ENCODE measurements at places on chromosomes 1 and 21. TPM values are rescaled to one million over a fixed set of nuclear protein-coding genes. Genes with fewer than 3 reads are reported as not detected.

DNA sequence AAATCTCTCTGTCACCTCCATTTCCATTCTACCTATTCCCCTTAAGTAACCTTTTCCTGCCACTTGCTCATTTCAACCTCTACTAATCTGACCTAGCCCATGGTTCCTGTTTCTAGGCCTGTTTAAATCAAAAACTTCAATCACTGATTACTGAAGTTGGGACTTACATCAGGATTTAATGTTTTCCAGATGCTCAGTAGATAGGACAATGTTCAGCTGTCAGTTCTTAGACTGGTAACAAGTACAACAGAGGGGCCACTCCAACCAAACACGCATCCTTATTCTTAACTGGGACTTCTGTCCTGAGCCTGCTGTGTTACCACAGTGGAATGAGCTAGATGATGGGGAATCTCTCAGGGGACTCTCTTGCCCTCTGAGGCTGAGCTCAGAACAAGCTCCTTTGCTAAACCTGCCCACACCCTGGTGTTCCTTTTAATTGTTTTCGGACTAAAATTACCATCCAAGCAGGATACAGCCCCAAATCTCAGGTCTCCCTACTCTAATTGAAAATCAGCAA, 974.6 kb downstream of the TTLL7 start:
- no peak for DNase-seq

GRCh38 chr1:53792806-53793205, 45.3 kb downstream of the NDC1 start:
- no peak for DNase-seq

GRCh38 chr1:108034396-108034795, 69.4 kb upstream of the VAV3 start:
- DNase-seq = no peak

DNA sequence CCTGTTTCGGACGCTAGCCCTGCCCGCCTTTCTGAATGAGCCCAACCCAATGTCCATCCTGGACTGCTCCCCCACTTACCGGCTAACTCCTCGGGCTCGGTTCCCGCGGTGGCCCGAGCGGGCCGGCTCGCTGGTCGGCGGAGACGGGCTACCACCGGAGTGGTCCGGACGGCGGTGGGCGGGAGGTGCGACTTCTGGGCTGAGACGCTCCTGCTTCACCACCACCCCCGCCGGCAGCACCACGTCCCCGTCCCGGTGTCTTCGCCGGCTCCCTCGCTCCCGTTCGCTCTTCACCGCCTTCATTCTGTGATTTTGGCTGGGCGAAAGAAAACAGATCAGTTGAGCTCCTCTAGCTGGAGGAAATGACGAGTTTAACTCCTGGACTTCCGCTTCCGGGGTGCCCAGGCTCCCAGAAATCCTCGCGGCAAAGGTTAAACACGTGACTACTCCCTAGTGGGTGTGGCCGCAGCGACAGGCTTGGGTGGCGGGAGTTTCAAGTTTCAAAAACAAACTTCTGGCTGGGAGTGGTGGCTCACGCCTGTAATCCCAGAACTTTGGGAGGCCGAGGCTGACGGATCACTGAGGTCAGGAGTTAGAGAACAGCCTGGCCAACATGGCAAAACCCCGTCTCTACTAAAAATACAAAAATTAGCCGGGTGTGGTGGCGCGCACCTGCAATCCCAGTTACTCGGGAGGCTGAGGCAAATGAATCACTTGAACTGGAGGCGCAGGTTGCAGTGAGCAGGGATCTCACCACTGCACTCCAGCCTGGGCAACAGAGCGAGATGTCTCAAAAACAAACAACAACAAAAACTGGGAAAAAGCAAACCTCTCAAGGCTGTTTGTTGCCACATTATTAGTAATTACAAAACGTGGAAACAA, at the start of gene SNIP1:
Gene SNIP1 (minus strand): TSS at position 367 of the 882 bp plus-strand sequence. CDS start 64 bp downstream, at position 303.
- DNase-seq = peak; percentile 93

GRCh38 chr1:201530741-201531531, 8.0 kb upstream of the NAV1 start:
- peak; percentile 77 for DNase-seq

- no peak for DNase-seq
These were observed 35.9 kb downstream of the CSF1 start for GRCh38 chr1:109946511-109946910.

GRCh38 chr1:26794391-26794790, 6.6 kb downstream of the PIGV start:
- DNase-seq = no peak

DNA sequence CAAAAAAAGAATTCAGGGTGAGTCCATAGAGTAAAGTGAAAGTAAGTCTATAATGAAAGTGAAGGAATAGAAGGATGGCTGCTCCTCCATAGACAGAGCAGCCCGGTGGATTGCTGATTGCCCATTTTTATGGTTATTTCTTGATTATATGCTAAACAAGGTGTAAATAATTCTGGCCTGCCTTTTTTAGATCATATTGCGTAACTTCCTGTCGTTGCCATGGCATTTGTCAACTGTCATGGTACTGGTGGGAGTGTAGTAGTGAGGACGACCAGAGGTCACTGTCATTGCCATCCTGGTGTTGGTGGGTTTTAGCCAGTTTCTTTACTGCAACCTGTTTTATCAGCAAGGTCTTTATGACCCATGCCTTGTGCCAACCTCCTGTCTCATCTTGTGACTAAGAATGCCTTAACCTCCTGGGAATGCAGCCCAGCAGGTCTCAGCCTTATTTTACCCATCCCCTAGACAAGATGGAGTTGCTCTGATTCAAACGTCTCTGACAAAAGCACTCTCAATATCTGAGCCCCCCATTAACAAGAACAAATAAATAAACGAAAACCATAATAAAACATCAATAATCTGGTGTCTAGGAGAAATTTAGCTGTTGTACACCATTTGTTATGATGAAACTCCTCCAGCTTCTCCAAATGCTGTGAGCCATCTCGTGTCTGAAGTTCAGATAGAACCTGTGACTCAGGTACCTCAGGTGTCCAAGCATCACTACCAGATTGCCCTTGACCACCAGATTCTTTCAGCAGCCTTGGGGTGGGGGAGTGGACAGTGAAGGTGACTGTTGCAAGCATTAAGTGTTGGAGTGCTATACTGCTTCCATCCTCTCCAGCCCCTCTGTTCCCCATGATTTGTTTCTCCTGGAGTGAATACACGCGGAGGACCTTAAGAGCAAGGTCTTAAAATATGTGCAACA, 36.0 kb downstream of the EBNA1BP2 start:
- no peak for DNase-seq

- peak; percentile 85 for DNase-seq
These were observed at the start of gene AGL for GRCh38 chr1:99849744-99850458. AGL (plus strand) TSS chr1:99850361; CDS start chr1:99851043, 682 bp downstream.

DNA sequence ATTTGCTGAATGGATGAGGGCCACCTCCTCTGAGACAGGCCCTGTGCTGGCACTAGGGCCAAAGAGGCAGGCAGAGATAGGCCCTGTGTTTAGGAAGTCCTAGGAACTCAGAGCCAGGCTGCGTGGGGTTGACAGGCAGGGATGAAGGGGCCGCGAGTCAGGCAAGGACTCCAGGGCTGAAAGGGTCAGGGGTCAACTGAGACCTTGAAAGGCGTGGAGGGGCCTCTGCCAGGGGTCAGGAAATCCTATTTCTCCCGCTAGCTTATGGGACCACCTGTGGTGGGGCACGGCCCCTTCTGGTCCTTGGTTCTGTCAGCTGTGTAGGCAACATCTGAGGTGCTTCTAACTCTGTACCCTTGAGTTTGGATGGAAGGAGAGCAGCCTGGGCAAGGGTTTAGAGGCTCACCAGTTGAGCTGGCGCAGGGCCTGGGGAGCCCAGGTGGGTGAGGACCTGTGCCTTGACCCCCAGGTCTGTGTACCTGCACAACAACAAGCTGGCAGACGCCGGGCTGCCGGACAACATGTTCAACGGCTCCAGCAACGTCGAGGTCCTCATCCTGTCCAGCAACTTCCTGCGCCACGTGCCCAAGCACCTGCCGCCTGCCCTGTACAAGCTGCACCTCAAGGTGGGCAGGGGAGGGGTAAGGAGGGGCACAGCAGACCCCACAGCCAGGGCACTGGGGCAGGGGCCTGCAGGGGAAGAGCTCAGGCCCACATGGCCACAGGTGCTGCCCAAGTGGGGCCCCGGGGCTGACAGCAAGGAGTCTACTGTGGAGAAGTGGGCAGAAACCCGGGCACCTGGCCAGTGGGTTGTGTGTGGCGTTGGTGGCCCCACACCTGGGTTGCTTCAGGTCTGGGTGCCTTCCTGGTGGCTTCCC, 14.9 kb downstream of the PODN start:
- no peak for DNase-seq

DNA sequence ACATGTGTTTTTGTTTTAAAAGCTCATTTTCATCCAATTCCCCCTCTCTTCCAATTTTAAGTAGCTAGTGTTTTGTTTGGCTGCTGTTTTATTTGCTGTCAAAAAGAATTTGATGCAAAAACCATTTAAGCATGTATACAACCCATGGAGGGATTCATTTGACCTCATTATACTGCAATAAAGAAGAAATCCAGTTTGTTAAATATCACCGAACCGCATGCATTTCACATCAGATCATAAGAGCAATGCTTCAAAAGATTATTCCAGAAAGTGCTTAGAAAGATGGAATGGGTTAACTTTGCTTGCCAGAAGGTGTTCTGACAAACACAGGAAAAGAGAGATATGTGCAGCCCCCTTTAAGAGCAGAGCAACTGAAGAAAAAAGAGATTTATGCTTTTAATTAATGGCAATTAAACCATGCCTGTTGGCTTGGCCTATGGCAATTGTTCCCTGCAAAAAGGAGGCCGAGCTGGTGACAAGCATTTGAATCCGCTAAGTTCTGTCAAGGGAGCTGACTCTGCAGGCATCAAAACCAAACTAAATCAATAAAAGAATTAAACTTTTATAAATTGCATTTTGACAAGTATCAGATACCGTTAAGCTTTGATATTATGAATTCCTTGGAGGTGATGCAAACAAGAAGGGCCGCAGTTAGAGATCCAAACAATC, 14.4 kb upstream of the BARHL2 start:
- no peak for DNase-seq

DNA sequence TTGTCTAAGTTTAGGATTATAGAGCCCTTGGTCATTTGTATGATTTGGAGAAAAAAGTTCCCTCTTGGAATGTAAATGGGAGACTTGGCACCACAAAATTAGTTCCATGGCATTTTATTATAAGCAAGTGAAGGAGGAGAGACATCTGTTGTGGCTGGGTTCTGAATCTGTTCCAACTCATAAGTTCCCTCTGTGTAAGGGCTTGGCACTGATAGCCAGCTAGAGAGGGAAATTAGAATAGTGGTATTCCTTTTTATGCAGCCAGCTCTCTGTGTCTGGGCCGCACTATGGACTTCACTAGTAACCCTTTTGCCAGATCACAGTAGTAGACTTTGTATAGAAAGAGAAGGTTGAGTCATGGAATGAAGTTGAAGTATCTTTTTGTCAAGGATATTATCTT, 31.1 kb downstream of the GNAI3 start:
- DNase-seq = no peak

DNA sequence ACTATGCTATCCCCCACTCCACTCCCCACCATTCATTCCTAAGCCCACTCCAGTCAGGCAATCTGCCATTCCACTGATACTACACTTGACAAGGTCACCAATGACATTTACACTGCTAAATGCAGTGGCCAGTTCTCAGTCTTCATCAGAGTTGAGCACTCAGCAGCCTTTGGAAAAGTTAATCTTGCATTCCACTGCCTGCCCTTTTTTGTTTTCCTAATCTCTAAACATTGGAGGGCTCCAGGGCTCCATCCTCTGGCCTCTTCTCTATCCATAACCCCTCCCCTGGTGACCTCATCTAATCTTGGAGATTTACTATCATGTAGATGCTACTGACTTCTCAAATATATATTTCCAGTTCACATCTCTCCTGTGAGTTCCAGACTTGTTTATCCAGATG, 70.9 kb upstream of the S1PR1 start:
- no peak for DNase-seq

- no peak for DNase-seq
These were observed 109.3 kb downstream of the DMRTB1 start for GRCh38 chr1:53568540-53568939.

- DNase-seq = peak; percentile 32
These were observed 101.9 kb downstream of the PRRX1 start for GRCh38 chr1:170765712-170766330.

GRCh38 chr21:33541105-33541711, 709 bp downstream of the GART start:
- DNase-seq = no peak

DNA sequence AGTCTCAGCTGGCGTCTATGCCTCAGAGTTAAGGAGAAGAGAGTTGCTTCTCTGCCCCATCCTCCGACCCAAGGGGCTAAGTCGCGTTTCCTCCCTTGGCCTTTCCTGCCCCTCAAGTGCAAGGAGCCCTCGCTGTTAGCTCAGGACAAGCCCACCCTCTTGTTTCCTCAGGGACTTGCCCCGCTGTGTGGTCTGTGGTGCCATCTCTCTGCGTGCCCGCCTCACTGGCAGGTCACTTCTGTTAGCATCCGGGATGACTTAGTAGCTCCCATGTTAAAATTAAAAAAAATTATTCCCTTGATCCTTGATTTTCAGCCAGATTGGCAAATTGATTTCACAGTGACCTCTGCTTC, 96.5 kb downstream of the PCBP3 start:
- DNase-seq = no peak

DNA sequence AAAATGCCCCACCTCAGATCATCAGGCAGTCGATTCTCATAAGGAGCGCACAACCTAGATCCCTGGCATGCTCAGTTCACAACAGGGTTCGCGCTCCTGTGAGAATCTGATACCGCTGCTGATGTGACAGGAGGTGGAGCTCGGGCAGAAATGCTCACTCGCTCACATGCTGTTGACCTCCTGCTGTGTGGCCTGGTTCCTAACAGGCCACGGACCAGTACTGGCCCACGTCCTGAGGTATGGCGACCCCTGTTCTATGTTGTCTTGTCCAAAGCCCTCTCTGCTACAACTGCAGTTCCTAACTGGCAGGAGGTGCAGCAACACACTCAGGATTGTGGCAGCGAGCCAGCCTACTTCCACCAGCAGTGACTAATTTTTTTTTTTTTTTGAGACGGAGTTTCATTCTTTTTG, 70.6 kb downstream of the CLSTN1 start:
- peak; percentile 64 for DNase-seq

DNA sequence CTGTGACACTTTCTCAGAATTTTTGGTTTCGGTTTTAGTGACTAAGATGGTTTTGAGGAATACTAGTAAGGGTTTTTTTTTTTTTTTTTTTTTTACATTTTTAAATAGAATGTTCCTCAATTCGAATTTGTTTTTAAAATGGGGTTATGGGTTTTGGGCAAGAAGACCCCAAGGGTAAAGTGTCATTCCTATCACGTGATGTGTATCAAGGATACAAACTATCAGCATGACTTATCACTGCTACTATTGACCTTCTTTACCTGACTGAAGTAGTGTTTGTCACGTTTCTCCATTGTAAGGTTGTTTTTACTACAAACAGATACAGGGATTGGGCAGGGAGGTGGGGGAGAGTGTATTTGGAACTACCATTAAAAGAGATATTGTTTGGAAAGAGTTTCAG, 781.1 kb upstream of the ADGRL4 start:
- DNase-seq = no peak

GRCh38 chr21:16454399-16454798, 724.6 kb downstream of the USP25 start:
- DNase-seq = peak; percentile 49

The TRPM2 gene
- not detected for total RNA-seq

The GPR153 gene
- 2.8 TPM for total RNA-seq

The NEK7 gene
- total RNA-seq = 45.7 TPM

The LRRC8B gene
- 15.9 TPM for total RNA-seq

The RBM11 gene
- total RNA-seq = not detected

The VAMP4 gene
- total RNA-seq = 10.1 TPM

The TSPAN2 gene
- total RNA-seq = 5.0 TPM

The POFUT2 gene
- total RNA-seq = 48.9 TPM

The MMP23B gene
- 5.3 TPM for total RNA-seq

The HMGCS2 gene
- not detected for total RNA-seq

The FYB2 gene
- not detected for total RNA-seq

Measured in endothelial cell of umbilical vein (primary cell).